ENCODE measurements at places on chromosomes 7 and 10.

DNA sequence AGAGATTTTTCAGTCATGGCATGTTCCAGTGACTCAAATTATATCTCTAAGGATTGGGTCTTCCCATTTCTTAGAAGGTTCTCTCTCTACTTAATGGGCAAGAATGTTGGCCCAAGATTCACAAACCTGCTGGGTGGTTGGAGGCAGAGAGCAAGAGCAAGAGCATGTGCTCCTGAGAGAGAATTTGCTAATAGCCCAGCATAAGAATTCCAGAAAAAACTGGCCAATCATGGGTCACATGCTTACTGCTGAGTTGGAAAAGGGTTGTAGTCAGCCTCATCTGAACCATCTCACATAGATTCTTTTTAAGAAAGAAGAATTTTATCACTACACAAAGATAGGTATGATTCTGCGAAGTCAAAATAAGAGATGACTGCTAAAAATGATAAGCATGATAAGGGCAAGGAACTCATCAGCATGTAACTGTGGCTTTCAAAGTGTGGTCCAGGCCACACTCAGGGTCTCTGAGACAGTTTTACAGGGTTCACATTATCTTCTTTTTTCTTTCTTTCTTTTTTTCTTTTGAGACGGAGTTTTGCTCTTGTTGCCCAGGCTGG, 8.2 kb upstream of the VCL start:
- no peak overlapping the region for H3K4me3 ChIP-seq
- peaks cover 30% of the 10 kb centered on the region for H3K4me1 ChIP-seq
- no peak overlapping the region for H3K27ac ChIP-seq
- ATAC-seq = no peak

DNA sequence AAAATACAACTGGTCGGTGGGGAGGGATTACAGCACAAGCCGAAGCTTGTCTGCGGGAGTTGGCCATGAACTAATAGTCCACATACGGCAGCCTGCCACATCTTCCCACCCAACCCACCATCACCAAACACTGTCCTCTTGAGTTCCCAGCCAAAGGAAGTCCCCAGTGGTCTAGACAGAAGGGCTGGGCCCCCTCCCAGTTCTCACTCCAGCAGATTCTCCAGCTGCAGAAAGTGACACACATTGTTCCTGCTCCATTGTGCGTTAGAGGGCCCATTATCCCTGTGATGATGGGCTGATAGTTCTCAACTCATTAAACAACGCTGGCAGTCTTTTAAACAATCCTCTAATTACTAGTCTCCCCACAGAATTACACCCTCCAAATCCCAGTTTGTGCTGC, 148.0 kb downstream of the FGFR2 start:
- H3K36me3 ChIP-seq = no peaks in the 10 kb centered on the region
- H3K4me1 ChIP-seq = no peaks in the 10 kb centered on the region

- no peaks in the 10 kb centered on the region for H3K4me1 ChIP-seq
- H3K36me3 ChIP-seq = no peaks in the 10 kb centered on the region
Measured at GRCh38 chr10:33966946-33967345, 632.5 kb upstream of the NRP1 start.

- peaks cover 10% of the 10 kb centered on the region for H3K4me1 ChIP-seq
- no peaks in the 10 kb centered on the region for H3K36me3 ChIP-seq
- ATAC-seq = no peak
Measured at GRCh38 chr7:42197451-42197850, 39.6 kb downstream of the GLI3 start.

DNA sequence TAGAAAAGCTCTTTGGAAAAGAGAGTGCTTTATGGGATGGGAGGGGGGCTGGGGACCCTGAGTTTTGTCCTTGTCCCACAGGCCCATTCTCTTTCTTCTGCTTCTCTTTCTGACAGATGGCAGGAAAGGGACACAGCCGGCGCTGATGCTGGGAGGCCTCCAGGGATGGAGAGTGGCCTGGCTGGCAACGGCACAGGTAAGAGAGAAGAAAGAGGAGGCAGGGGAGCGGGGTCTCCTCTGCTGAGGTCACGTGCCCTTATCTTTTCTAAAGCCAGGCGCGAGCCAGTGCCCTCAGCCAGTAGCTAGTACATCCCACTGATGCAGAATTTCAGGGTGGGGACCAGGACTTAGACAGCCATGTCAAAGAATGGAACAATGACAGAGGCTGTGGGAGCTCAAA, 9.2 kb downstream of the ZNF775 start:
- no peak overlapping the region for H3K4me3 ChIP-seq
- H3K27me3 ChIP-seq = no peaks in the 10 kb centered on the region
- H3K36me3 ChIP-seq = peaks cover 43% of the 10 kb centered on the region
- no peak for ATAC-seq

Data from stimulated activated memory B cell treated with anti-CD40 and anti-IgM and Interleukin-4, amounts not matched to agents 10 μg/mL and 1 μg/mL and 100 μg/mL, for 72 hours (primary cell).